Activated CD8-positive, alpha-beta T cell treated with anti-CD3 and anti-CD28 coated beads, Interleukin-2, amount 10 ng/mL, durations not matched to agents 7 days and 5 days (primary cell): ENCODE measurements at places on chromosomes 7 and 10. TPM values are rescaled to one million over a fixed set of nuclear protein-coding genes. Genes with fewer than 3 reads are reported as not detected.

GRCh38 chr10:127649642-127650041 lies 87.3 kb upstream of the FOXI2 start:
- no peaks in the 10 kb centered on the region for H3K4me1 ChIP-seq
- DNase-seq = no peak
- H3K36me3 ChIP-seq = no peaks in the 10 kb centered on the region
- no peak overlapping the region for H3K27ac ChIP-seq
- H3K27me3 ChIP-seq = no peaks in the 10 kb centered on the region

GRCh38 chr10:59771162-59771807 lies 18.0 kb upstream of the MRLN start:
- no peaks in the 10 kb centered on the region for H3K4me1 ChIP-seq
- H3K27ac ChIP-seq = no peak overlapping the region
- H3K27me3 ChIP-seq = peaks cover 3% of the 10 kb centered on the region
- H3K36me3 ChIP-seq = no peaks in the 10 kb centered on the region

DNA sequence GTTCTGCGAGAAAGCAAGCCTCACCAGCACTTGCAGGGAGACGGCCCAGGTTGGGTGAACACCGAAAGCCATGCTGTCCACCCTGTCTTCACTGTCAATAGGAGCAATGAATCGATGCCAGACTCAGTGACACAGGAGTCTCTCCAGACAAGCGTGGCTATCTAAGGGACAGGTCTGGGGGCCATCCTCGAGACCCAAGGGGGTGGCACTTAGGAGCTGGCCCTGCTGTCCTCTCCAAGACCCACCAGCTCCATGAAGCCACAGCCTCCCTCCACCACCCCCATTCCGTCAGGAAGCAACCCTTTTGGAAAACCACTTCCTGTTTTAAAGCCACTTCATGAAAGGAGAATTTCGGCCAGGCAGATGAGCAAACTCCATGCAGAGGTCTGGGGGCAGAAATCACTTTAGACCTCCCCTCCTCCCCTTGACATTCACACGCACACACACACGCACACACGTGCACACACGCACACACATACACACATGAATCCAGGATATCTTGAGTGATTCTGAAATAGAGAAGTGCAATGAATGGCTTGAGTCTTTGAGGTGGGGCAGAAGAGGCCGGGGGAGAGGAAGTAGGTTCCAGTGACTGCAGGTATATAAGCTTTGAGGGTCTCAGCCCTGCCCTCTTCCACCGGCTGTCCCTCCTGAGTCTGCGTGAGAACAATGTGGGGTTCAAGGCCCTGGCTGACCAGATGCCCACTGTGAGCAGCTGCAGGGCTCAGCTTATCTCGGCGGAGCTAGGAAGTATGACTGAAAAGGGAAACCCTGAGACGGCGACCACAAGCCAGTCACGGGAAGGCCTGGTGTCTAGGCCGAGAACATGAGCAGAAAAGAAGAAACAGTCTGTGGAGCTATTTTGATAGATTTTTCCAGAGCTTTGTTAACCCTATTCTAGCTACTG lies 25.0 kb downstream of the RGS10 start:
- H3K4me1 ChIP-seq = peaks cover 80% of the 10 kb centered on the region
- H3K27ac ChIP-seq = peak overlapping the region; percentile 92
- H3K27me3 ChIP-seq = no peaks in the 10 kb centered on the region
- H3K4me3 ChIP-seq = peak overlapping the region; percentile 73
- peaks cover 75% of the 10 kb centered on the region for H3K36me3 ChIP-seq

- H3K4me3 ChIP-seq = no peak overlapping the region
- no peaks in the 10 kb centered on the region for H3K4me1 ChIP-seq
- DNase-seq = peak; percentile 24
- H3K36me3 ChIP-seq = no peaks in the 10 kb centered on the region
Measured at GRCh38 chr7:82729172-82730030, 285.8 kb upstream of the CACNA2D1 start.

DNA sequence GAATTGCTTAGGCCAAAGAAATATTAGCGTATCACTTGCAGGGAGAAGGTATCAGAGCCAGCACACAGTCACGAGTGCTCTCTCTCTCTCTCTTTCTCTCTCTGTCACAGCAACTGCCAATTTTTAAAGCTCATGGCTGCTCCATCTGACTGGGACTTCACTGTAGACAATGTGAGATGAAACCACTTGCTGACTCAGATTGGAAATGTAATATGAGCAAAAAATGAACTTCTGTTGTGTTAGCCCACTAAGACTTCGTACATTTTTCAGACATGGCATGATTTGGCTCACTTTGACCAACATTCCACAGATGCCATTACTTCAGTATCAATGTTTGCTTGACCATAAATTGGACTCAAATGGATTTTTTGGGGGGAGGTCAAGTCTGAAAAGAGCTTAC lies 68.1 kb downstream of the DGKB start:
- H3K4me1 ChIP-seq = no peaks in the 10 kb centered on the region
- DNase-seq = no peak
- no peaks in the 10 kb centered on the region for H3K36me3 ChIP-seq

DNA sequence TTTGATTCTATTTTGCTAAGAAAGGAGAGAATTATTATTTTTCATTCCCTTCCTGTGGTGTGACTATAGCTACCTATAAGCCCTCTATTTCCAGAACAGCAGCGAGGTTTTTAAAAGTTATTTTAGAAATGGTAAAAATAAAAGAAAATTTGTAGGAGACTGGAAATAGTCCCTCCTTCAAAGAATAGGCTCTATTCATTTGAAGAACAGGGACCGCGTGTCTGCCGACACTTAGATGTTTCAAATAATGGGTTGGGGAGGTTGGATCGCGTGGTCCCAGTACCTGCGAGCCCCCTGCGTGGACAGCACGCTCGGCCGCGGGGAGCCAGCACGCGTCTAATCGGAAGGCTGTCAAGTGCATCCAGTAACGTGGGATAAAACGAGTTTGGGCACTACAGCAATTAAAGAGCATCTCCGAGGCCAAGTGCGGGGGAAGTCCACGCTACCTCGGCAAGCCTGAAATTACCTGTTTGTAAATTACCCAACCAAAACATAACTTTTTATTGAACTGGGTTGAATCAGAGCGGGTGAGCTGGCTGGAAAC lies 1.0 kb downstream of the CACNA2D1 start:
- no peak for DNase-seq
- H3K27ac ChIP-seq = no peak overlapping the region
- H3K36me3 ChIP-seq = no peaks in the 10 kb centered on the region
- peaks cover 4% of the 10 kb centered on the region for H3K4me1 ChIP-seq

- DNase-seq = no peak
- no peaks in the 10 kb centered on the region for H3K4me1 ChIP-seq
- H3K36me3 ChIP-seq = no peaks in the 10 kb centered on the region
- no peak overlapping the region for H3K27ac ChIP-seq
- H3K4me3 ChIP-seq = no peak overlapping the region
- H3K27me3 ChIP-seq = peaks cover 72% of the 10 kb centered on the region
Measured at GRCh38 chr10:100723770-100724530, 21.4 kb upstream of the PAX2 start.

DNA sequence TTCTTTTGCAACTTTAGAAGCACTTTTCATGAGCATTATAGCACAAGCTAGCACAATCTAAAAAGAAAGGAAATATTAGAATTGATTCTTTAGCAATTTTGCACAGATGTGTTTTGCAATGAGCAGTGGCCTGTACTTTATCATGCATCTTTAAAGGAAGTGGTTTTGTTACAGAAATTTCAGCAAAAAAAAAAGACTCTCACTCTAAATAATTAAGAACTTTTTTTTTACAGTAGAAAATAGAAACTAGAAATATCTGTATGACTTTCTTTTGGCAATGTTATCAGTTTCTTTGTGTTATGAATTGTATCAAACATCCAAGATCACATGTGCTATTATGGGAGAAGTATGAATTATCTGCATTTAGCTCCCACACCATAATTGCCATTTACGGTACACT lies 195.7 kb upstream of the KLF6 start:
- peaks cover 39% of the 10 kb centered on the region for H3K36me3 ChIP-seq
- H3K27me3 ChIP-seq = no peaks in the 10 kb centered on the region
- peak overlapping the region; percentile 84 for H3K27ac ChIP-seq
- DNase-seq = no peak

DNA sequence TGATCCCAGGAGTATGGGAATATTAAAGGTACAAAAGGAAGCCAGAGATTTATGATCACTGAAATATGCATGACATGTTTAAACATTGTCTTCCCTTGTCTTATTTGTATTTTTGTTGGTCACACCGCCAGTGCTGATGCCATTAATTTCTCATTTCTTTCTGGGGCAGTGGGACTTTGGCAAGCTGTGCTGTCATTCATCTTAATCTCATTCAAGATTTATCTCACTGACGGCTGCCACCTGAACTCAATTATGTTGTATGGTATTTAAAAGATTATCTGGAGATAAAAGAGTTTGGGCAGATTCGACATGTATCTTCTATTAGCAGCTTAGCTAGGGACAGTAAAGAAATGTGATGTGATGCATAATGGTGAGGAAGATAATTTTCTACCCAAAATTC lies 284.9 kb upstream of the PLXDC2 start:
- H3K36me3 ChIP-seq = no peaks in the 10 kb centered on the region
- no peak overlapping the region for H3K27ac ChIP-seq
- H3K4me3 ChIP-seq = no peak overlapping the region
- H3K4me1 ChIP-seq = no peaks in the 10 kb centered on the region
- H3K27me3 ChIP-seq = no peaks in the 10 kb centered on the region

DNA sequence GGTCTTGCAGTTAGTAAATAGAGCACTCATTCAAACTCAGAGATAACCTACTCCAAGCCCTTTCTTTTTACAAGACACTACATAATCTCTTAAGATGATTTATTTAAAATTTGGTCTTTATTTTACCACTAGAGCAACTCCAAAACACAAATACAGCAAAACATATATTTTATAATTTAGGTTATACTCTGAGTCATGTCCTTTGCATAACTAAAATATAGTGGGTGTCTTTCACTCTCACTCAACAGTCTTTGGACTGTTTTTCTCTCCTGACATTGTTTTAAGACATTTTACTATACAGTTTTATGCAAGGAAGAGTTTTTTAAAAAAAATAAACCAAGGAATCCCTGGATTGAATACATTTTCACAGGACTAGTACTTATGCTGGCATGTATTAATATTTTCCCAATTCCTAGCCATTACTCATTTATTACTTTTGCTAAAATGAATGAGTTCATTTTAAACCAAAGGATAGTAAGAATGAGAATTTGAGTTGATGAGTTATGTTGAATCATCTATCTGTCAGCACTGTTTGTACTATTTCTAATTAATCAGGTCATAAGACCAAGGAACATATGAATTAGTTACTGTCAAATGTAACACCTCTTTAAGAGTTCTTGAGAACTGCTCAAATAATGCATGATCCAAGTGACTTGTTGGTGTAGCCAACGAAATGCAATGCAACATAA lies 303.1 kb upstream of the FZD1 start:
- DNase-seq = no peak
- no peaks in the 10 kb centered on the region for H3K27me3 ChIP-seq
- no peaks in the 10 kb centered on the region for H3K36me3 ChIP-seq
- H3K4me1 ChIP-seq = no peaks in the 10 kb centered on the region

- no peak overlapping the region for H3K4me3 ChIP-seq
- no peak overlapping the region for H3K27ac ChIP-seq
- H3K4me1 ChIP-seq = no peaks in the 10 kb centered on the region
Measured at GRCh38 chr7:46848311-46848710, 733.6 kb downstream of the TNS3 start.

- H3K27me3 ChIP-seq = no peaks in the 10 kb centered on the region
- H3K4me3 ChIP-seq = no peak overlapping the region
- no peaks in the 10 kb centered on the region for H3K36me3 ChIP-seq
- no peak overlapping the region for H3K27ac ChIP-seq
Measured at GRCh38 chr10:61784354-61785133, 117.0 kb upstream of the ARID5B start.

- H3K27me3 ChIP-seq = no peaks in the 10 kb centered on the region
- no peaks in the 10 kb centered on the region for H3K36me3 ChIP-seq
- H3K27ac ChIP-seq = no peak overlapping the region
- no peak overlapping the region for H3K4me3 ChIP-seq
Measured at GRCh38 chr10:5034588-5034987, 30.9 kb upstream of the AKR1C2 start.

DNA sequence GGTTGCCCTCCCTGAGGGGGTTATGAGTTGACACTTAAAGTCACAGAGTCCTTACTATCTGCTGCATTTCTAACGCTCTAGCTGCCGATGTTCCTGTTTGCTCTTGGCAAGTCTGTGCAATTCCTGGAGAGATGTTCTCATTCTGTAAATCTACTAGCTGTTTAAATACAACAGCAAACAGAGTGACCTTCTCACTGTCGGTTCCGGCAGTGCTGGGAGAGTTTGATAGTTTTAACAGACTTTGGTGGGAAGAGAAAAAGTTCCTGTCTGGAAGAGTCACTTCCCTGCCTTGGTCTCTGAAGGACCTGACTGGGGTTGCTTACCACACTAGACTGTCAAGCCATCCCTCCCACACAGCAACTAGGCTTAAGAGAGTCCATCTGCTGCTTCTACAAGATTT lies 63.3 kb upstream of the ELMO1 start:
- no peaks in the 10 kb centered on the region for H3K36me3 ChIP-seq
- H3K4me3 ChIP-seq = no peak overlapping the region
- no peak overlapping the region for H3K27ac ChIP-seq
- no peak for DNase-seq
- H3K27me3 ChIP-seq = peaks cover 20% of the 10 kb centered on the region

DNA sequence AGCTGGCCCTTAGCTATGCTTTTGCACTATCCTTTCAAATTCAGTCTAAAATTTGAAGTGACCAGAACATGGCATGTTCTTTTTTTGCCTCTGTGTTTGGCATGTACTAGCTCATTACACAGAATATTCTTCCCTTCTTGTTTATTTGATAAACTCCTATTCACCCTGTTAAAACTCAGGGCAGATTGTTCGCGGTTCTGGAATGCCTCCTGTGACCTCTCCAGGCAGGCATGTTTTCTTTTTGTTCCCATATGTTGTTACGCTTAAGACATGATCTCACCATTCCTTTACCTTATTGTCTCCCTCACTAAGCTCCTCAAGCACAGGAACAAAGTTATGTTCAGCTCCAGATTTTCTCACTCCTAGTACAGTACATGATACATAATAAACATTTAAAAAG lies 181.7 kb downstream of the CCSER2 start:
- no peaks in the 10 kb centered on the region for H3K27me3 ChIP-seq
- no peaks in the 10 kb centered on the region for H3K4me1 ChIP-seq
- peaks cover 14% of the 10 kb centered on the region for H3K36me3 ChIP-seq
- no peak overlapping the region for H3K4me3 ChIP-seq

- H3K4me3 ChIP-seq = no peak overlapping the region
- no peaks in the 10 kb centered on the region for H3K36me3 ChIP-seq
- H3K27ac ChIP-seq = no peak overlapping the region
- peaks cover 2% of the 10 kb centered on the region for H3K4me1 ChIP-seq
- no peak for DNase-seq
Measured at GRCh38 chr10:103513380-103514060, 20.0 kb downstream of the NEURL1 start.

- H3K27me3 ChIP-seq = no peaks in the 10 kb centered on the region
- H3K4me1 ChIP-seq = peaks cover 48% of the 10 kb centered on the region
- H3K36me3 ChIP-seq = no peaks in the 10 kb centered on the region
Measured at GRCh38 chr10:79063071-79063491, 5.7 kb upstream of the ZMIZ1 start.

REEP3 gene
- 17.6 TPM for total RNA-seq

ACSM6 gene
- not detected for total RNA-seq

SLC16A9 gene
- total RNA-seq = 0.10 TPM

AGAP6 gene
- 14.1 TPM for total RNA-seq

FGFBP3 gene
- total RNA-seq = 1.5 TPM

SEMA3E gene
- not detected for total RNA-seq

STOX1 gene
- 0.42 TPM for total RNA-seq
